Amygdala (tissue), 56 donors: ENCODE measurements at places on chromosomes 12 and 14.

- DNase-seq, result no peak
Observed at GRCh38 chr12:82730953-82731459, 44.3 kb downstream of the TMTC2 start.

DNA sequence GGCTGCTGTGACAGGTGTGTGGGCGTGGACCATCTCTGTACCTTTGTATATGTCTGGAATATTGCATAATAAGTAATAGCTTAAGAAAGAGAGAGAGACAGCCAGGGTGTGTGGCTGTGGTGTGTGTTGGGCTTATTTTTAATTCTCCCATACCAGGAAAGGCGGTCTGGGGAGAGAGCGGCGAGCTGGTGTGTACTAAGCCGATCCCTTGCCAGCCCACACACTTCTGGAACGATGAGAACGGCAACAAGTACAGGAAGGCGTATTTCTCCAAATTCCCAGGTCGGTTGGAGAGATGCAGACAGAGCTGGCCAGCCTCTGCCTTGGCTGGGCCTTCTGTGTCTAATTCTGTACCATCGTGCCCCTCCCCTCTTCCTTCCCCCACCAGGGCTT lies 63.9 kb downstream of the AACS start:
- DNase-seq, result peak; percentile 48

DNA sequence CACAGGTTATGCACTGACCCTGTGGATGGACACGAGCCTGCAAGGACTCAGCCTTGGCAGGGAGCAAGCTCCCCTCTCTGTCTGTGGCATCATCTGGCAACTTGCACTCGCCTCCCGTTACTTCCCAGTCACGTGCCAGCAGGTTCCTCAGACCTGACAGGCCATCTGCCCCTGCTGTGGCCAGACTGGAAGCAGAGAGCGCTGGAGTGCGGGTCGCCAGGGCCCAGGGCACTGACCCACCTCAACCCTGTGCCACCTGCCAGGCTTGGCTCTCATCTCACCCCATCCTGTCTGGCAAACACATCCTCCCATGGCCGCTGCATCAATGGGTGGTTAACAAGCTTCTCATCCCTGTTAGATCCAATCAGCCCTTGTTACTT lies 28.4 kb downstream of the SLC6A12 start:
- no peak for DNase-seq

DNA sequence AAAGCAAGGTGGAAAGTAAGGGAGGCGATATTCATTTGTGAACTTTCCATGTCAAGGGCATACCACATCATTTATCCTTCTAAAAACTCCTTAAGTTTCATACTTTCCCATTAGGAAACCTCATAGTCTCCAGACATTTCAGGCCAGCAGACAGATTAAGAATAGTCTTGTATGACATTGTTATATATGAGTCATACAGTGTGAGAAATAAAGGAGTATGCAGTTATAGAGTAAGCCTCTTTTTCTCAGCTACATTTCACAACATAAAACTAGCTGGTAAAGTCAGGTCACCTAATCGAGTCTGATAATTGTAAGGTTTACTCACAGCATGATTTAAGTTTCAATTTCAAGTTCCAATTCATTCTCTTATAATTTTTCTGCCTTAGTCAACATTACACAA lies 164.3 kb downstream of the GRIP1 start:
- DNase-seq, result no peak

DNA sequence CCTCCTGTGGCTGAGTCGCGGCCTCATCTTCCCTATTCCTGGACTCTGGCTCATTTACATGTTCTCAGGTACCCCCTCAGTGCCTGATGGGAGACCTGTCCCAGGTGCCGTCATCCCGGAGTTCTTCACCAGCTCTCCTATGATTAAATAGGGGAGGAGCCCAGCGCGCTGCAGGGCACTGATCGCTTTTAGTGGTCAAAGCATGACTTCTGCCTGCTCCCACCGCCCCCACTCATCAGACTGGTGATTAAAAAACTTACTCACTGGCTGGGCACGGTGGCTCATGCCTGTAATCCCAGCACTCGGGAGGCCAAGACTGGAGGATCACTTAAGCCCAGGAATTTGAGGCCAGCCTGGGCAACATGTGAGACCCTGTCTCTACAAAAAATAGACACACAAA lies 85.9 kb downstream of the FOXN4 start:
- no peak for DNase-seq

- no peak for DNase-seq
Observed at GRCh38 chr12:132367071-132367851, 37.9 kb upstream of the GALNT9 start.

DNA sequence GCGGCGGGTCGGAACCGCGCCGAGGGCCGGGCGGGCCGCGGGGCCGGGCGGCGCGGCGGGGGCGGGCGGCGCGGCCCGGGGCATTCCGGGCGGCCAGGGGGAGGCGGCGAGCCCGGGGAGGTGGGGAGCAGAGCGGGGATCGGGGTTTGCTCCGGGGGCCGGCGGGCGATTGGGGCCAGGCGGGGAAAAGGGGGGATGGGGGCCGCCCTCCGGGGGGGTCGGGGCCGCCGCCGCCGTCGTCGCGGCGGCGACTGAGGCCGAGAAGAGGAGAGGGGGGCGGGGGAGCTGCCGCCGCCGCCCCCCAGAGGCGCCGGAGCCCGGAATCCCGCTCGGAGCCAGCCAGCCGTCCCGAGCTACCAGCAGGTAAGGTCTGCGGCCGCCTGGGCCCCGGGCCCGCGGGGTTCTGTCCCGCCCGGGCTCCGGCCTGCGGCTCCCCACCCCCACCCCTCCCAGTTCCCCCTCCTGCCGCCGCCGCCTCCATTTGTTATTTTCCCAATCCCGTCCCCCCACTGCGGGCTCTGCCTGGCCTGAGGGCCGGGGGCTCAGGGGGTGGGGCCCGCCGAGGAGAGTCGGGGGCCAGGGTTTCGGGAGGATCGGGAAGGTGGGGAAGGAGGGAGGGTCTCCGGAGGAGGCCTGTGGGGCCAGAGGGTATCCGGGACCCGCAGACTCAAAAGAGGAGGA lies 403 bp downstream of the ATN1 start:
- DNase-seq, result no peak

GRCh38 chr14:77808250-77808649 lies 8.3 kb downstream of the ADCK1 start:
- DNase-seq, result no peak

- DNase-seq, result no peak
Observed at GRCh38 chr12:78293059-78293686, 462.5 kb downstream of the NAV3 start.

DNA sequence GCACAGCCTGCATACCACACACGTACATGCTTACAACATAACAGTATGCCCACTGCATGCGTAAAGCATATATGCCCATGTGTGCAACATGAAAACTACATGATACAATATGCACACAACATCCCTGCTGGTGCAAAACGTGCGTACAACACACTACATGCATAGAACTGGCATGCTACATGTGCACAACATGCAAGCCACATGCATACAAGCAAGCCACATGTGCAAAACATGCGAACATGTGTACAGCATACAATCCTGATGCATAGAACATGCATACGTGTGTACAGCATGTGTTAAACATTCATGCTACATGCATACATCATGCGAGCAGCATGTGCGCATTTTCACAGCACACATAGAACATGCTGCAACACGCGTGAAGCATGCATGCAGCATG lies 8.4 kb upstream of the TMTC1 start:
- DNase-seq, result no peak
